ENCODE measurements at places on chromosomes 6 and 20.

- DNase-seq: no peak
Measured at GRCh38 chr20:36128463-36129159, 25.9 kb upstream of the EPB41L1 start.

DNA sequence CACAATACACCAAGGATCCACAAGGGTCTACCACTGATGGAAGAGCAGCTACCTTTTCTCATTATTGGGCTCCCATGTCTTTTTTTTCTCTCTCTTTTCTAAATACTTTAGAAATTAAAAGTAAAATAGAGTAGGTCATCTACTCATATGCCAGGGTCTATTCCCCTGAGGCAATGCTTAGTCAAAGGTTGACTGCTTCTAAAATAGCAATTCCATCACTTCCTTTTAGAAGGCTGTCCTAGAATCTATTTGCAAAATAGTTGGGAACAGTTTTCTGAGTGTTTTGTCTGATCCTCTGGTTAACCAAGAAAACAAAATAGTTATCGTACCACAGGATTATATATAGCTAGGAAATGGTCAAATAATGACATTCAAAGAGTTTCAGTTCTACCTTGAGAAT, 174.1 kb downstream of the COL21A1 start:
- peak; percentile 69 for DNase-seq

- no peak for DNase-seq
Measured at GRCh38 chr6:38909015-38909730, 139.4 kb upstream of the GLP1R start.

DNA sequence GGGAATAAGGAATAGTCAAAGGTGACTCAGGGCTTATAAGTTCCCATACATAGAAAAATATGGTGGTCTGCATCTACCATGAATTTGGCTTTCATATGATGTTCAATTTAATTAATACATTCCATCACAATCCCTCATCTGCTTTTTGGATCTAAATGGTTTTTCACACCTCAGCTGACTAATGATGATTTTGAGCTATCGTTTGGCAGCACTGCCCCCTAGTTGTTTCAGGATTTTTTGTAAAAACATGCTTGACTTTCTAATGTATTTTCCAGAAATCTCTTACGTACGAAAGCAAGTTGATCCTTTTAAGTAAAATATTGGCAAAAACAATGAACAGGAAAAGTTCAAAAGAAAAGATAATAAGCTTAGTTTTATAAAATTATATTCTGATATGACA, 408.6 kb upstream of the ADGRB3 start:
- peak; percentile 61 for DNase-seq

Data from cardiac muscle cell (in vitro differentiated cells and primary cell).